T-helper 1 cell (primary cell): ENCODE measurements at places on chromosomes 16 and 17.

- no peak for DNase-seq
Measured at GRCh38 chr16:88375236-88375975, 7.4 kb upstream of the ZNF469 start.

- no peak for DNase-seq
Measured at GRCh38 chr17:77142689-77143088, 1.9 kb downstream of the SEC14L1 start.

DNA sequence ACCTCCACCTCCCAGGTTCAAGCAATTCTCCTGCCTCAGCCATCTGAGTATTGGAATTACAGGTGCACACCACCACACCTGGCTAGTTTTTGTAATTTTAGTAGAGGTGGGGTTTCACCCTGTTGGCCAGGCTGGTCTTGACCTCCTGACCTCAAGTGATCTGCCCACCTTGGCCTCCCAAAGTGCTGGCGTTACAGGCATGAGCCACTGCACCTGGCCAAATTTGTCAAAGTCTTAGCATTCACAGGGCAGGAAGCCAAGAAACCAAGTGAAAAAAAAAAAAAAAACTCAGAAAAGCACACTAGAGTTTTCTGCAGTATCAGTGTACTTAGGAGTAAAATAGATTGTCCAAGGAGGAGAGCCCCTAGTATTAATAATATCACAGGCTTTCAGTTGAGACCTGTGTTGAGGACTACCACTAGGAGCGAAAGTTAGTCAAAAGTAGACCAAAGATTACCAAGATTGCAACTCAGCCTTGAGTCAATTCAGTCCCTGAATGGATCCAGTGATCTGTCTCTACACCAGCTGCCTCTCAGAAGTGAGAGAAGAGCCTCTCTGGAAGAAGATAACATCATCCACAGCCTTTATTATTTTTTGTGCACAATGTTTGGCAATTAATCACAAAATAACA is 159.7 kb downstream of the CEP112 start:
- DNase-seq: no peak

- no peak for DNase-seq
Measured at GRCh38 chr17:58276423-58276822, 4.3 kb downstream of the MPO start.

DNA sequence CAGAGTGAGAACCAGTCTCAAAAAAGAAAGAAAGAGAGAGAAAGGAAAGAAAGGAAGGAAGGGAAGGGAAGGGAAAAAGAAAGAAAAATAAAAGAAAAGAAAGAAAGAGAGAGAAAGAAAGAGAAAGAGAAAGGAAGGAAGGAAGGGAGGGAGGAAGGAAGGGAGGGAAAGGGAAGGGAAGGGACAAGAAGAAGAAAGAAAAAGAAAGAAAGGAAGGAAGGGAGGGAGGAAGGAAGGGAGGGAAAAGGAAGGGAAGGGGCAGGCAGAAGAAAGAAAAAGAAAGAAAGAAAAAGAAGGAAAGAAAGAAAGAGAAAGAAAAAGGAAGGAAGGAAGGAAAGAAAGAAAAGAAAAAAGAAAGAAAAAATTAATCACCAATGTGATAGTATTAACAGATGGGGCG is 15.7 kb downstream of the SLC5A11 start:
- no peak for DNase-seq

DNA sequence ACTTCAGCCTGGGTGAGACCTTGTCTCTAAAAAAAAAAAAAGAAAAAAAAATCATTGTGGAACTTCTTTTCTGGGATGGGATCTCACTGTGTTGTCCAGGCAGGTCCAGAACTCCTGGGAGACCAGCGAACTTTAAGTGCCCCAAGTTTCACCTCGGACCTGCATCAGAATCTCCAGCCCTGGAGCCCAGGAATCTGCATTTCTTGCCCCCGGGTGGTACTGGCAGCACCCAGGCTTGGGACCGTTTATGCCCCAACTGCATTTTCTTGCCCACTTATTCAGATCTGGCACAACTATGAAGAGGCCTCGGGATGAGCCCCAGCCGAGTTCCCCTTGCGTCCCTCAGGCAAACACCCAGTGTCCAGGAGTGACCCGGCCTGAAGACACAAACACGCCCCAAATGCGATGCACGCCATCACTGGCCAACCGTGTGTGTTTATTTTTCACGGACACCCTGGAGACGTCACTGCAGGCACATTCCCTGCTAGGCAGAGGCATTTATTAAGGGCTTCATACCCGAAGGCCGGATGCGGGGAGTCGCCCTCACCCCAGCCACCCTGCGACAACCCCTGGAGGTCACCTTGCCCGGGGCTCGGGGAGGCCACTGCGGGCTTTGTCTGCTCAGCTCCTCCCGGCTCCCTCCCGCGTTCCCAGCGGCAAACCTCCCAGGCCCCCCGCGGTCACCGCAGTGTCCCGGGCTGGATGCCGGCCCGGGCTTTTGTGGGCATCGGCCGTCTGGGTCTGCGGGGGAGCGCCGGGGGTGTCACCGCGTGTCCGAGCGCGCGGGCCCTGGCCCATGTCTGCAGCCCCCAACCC is 684 bp upstream of the SPIRE2 start:
- DNase-seq: no peak

- no peak for DNase-seq
Measured at GRCh38 chr17:27244491-27245223, 49.3 kb upstream of the WSB1 start.

GRCh38 chr16:4190086-4190485 is 51.8 kb downstream of the SRL start:
- DNase-seq: no peak

- DNase-seq: no peak
Measured at GRCh38 chr16:72511171-72511570, 339.2 kb upstream of the PMFBP1 start.

DNA sequence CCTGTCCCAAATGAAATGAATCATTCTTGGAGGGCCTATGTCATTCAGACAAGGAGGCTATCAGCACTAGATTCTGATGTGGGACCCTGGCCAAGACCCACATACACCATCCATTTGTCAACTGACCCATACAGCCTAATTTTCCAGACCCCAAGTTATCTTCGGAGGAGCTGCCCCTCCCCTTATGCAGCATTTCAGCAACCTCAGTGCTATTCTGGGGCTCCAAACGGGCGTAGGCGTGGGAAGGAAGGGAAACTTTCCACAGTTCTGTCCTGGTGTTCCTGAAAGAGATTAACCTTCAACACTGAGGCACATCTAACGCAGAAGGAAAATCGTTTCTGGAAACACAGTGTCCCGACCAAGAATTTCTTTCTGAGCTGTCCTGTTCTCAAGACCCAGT is 86.7 kb downstream of the MYH11 start:
- DNase-seq: no peak

DNA sequence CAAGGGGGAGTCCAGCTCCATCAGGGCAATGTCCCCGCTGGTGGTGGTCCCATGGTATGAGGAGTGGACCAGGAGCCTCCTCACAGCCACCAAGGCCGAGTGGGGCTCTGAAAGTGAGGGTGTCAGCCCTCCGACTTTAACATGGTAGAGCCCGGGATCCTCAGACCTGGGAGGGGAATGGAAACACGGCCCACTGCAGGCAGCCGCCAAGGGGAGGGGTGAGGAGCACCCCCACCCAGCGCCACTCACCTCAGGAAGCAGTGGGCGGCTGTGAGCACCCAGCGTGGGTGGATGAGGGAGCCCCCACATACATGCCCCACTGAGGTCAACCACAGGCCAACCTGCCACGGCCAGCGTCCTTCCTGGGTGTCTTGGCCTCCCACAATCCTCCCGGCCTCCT is 10.8 kb downstream of the ZG16B start:
- DNase-seq: no peak
